ENCODE measurements at places on chromosomes 7 and 10.

DNA sequence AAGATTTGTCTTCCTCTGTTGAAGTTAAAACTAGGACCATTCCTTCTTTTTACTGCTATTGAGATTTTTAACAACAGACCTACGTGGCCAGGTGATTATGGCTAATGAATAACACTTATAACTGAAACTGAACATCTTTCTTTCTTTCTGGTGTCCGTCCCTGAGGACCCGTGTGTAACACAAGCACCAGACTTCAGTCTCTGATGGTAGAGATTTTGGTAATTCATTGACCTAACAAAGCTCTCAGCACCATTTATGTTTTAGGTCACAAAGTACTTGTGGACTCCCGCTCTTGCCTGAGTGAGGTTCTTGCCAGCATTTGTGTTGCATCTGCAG is 40.4 kb upstream of the TMEM229A start:
- no peak for DNase-seq

DNA sequence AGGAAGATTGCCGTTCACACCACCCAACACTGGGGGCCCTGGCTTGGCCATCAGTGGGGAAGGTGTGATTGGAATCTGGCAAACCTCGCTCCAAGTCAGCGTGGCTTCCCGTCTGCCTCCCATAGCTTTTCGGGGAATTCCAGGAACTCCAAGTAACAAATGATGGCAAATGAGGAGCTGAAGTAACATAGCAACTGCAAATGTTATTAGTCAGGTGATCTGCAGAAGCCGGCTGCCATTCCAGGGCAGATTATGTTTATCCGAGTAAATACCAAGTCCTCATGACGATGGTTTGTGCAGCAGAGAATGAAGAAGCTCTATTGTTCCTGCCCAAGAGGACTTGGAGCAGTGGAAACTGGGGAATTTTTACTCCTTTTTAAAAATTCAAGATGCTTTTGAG is 270.5 kb upstream of the PODXL start:
- no peak for DNase-seq

- no peak for DNase-seq
Measured at GRCh38 chr10:71382757-71383156, 14.0 kb upstream of the CDH23 start.

- no peak for DNase-seq
Measured at GRCh38 chr7:75723444-75723843, 15.3 kb downstream of the HIP1 start.

DNA sequence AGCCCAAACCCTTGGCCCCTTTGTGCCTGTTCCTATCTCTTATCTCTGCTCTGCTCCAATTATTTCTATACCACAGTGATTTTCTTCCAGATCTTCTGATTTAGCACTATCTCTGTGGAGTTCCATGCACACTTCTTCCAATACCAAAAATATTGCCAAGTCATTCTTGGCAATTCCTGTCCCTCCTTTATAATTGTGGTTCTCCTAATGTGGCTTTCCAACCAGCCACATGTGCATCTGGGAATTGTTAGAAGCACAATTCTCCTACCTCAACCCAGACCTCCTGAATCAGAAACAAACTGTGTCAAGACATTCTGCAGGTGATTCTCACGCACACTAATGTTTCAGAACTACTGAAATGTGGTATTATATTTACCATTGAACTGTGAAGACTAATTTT is 447.8 kb upstream of the IGFBP3 start:
- no peak for DNase-seq

- no peak for DNase-seq
Measured at GRCh38 chr7:108329514-108329913, 126.7 kb downstream of the NRCAM start.

GRCh38 chr7:86479144-86479543 is 164.6 kb upstream of the GRM3 start:
- DNase-seq, result no peak

DNA sequence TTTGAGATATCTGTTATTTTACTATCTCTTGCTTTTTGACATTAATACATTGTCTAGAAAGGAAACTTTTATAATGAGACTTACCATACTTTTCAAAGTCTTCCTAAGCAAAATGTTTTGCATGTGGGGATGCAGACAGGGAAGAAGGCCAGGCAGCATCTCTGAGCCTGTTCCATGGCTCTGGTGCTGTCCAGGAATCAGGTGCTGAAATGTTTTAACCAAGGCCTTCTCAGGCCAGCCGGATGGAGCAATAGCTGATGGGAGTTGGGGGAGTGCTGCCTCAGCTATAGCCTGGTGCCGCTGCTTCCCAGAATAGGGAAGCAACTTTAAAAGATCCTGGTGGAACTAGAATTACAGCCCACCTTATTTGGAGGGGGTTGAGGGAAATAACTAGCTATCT is 38.5 kb downstream of the CRTAC1 start:
- DNase-seq, result no peak

GRCh38 chr7:84422790-84423189 is 228.2 kb upstream of the SEMA3A start:
- no peak for DNase-seq

- no peak for DNase-seq
Measured at GRCh38 chr10:69425511-69426298, 9.0 kb upstream of the TACR2 start.

DNA sequence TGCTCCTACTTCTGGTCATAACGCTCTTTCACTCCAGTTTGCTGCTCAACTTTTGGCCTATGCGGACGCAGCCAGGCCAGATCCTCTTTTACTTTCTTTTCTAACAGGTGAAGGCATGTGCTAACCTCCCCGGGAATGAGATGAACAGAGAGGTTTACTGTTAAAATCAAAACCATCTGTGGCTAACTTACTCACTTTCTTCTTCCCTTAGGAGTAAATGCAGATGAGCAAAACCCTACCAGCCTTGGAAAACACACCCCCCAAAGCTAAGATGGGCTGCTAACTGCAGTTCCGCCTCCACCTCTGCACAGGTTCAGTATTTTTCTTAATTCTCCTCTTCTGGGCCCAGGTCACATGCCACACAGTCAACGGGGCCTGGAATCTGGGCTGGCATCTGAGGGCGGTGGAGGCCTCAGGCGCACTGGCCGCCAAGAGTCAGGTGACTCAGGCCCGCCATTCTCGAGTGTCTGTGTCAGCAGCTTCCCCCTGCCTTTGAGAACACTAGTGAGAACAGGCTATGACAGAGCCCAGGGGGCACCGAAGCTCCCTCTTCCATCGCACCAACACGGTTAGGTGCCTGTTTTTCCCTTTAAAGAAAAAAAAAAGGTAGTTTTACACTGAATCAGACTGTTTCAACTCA is 11.1 kb downstream of the FAM53B start:
- no peak for DNase-seq

DNA sequence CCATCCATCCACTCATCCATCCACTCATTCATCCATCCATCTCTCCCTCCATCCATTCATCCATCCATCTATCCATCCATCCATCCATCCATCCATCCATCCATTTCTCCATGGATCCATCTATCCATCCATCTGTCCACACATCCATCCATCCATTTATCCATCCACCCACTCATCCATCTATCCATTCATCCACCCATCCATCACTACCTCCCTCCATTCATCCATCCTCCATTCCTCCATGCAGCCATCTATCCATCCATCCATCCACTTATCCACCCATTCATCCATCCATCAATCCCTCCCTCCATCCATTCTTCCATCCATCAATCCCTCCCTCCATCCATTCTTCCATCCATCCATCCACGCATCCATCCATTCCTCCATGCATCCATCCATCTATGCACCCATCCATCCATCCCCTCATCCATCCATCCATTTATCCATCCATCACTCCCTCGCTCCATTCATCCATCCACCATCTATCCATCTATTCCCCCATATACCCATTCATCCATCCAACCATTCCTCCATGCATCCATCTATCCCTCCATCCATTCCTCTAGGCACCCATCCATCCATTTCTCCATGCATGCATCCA is 21.1 kb downstream of the ELN start:
- DNase-seq, result no peak

DNA sequence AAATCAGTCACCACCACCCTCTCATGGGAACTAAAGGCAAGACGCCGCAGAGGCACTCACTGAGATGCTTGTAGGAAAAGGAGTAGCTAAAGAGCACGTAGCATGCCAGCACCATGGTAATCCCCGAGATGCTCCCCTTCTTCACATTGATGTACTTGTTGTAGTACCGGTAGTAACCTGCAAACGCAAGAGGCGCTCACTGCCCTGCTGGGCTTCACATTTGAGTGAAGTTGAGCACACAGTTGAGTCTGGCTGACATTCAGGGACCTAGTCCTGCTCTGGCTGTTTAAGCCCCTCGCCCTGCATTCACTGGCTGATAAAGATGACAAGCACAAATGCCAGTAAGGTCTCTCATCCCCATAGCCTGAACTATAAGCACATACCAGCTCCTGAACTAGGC is 6.9 kb downstream of the ATP5MF start:
- no peak for DNase-seq

DNA sequence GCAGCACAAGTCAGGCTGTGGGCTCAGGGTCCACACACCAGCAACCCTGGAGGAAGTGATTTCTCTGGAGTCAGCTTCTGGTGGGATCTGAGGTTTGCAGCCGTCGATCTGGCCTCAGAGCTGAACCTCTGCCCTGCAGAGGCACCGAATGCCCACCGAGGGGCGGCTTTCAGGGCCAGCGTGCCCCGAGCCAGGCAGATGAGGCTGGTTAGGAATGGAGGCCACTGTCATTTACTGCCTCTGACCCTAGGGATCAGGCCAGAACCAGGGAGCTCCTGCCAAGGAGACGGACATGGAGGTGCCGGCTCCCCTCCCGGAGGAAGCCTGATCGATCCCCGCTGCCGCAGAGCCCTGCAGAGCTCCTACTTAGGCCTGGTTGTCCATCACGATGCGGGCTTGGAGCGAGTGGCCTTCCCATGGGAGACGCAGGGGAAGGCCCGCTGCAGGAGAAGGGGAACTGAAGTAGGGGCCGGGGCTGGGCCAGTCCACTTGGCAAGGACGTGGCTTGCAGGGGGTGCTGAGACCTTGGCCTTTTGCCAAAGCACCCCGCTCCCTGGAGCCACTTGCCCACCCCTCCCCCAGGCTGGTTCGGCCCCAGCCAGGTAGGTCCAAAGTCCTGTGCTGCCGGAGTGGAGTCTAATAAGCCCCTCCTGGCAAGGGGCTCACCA is 19.6 kb upstream of the ELFN1 start:
- no peak for DNase-seq

DNA sequence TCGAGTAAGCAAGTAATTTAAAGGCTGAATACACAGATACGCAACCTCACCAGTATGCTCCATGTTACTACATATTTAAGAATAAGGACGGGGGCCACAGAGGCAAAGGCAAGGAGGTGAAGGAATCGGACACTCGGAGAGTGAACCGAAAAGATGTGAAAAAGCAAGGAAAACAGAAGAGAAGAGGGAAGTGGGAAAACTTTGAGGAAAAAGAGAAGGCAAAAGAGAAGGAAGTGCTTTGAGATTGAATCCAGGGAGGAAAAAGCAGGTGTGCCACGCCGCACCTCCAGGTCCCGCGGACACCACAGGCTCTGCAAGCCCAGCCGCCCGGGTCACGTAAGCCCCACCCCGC is 367 bp upstream of the AVL9 start:
- DNase-seq, result no peak

- no peak for DNase-seq
Measured at GRCh38 chr10:120612756-120613155, 155.7 kb downstream of the PLPP4 start.

DNA sequence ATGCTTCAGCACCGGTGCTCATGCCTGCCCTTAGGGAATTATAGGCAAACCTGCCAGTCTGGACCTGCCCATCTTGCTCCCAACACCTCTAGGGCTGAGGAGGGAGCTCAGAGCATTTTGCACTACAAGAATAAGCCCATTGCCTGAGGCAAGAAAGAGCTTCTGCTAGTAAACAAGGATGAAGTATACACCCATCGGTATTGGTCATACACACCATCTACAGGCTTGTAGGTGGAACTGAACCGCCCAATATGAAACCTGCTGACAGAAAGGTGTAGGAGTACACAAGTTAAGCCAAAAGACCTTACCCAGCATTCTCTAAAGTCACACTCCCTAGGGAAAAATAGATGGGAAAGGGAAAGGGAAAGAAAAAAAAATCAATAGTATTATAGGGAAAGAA is 957.0 kb upstream of the LRRTM3 start:
- DNase-seq, result no peak

GRCh38 chr7:130272381-130273080 is 5.9 kb downstream of the CPA2 start:
- peak; percentile 45 for DNase-seq

- DNase-seq, result no peak
Measured at GRCh38 chr10:98310701-98311100, 42.7 kb upstream of the LOXL4 start.

DNA sequence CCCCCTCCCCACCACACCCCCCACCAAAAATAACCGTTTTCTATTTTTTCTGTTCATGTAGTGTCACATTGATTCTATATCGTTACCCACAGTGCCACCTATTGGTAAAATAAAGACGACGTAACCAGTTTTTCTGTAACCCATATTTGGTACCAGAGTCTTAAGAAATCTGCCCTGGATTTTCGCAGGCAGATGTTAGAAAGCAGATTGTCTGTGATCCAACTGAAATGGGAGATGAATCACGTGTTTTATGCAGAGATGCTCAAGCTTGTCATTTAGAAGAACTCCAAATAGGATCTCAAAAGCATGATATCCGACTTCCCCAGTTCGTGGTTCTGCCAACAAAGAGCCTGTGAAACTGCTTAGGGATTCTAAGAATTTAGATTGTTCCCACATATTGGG is 261.1 kb upstream of the CSTF2T start:
- DNase-seq, result no peak

GRCh38 chr7:28718055-28718481 is 240.1 kb downstream of the TRIL start:
- no peak for DNase-seq

DNA sequence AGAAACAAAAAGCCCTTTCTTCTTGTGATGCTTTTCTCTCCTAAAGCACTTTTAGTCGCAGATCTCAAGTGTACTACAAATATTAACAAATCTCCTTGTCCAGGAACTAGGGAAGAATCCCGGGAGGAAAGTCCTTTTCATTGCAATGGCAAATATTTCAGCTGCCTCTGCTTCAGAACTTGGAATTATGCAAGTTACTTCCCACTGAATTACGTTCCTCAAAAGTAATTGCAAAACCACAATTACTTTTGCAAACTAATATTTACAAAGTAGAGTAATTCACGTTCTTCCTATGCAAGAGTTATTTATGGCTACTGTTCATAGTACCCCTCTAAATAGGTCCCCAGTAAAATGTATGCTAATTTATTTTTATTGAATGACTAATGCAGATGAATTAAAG is 14.5 kb downstream of the PRKCQ start:
- no peak for DNase-seq

GRCh38 chr7:30389791-30390190 is 88.8 kb downstream of the NOD1 start:
- DNase-seq, result no peak

DNA sequence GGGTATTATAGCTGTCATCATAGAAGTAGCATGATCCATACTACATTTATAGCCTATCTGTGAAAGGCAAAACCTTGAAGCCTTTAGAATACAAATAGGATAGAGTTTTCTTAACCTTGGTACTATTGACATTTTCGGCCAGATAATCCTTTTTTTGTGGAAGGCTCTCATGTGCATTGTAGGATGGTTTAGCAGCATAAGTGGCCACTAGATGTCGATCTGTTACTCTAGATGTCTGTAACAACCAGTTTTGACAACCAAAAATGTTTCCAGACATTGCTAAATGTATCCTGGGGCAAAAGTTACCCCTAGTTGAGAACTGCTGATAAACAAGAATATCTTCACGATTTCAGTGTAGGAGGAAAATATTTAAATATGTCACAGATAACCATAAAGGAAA is 319.4 kb upstream of the GALNT17 start:
- no peak for DNase-seq

GRCh38 chr10:119333146-119333792 is 125.9 kb downstream of the GRK5 start:
- peak; percentile 35 for DNase-seq
